ENCODE measurements at places on chromosomes 2 and 18. TPM values are rescaled to one million over a fixed set of nuclear protein-coding genes. Genes with fewer than 3 reads are reported as not detected.

DNA sequence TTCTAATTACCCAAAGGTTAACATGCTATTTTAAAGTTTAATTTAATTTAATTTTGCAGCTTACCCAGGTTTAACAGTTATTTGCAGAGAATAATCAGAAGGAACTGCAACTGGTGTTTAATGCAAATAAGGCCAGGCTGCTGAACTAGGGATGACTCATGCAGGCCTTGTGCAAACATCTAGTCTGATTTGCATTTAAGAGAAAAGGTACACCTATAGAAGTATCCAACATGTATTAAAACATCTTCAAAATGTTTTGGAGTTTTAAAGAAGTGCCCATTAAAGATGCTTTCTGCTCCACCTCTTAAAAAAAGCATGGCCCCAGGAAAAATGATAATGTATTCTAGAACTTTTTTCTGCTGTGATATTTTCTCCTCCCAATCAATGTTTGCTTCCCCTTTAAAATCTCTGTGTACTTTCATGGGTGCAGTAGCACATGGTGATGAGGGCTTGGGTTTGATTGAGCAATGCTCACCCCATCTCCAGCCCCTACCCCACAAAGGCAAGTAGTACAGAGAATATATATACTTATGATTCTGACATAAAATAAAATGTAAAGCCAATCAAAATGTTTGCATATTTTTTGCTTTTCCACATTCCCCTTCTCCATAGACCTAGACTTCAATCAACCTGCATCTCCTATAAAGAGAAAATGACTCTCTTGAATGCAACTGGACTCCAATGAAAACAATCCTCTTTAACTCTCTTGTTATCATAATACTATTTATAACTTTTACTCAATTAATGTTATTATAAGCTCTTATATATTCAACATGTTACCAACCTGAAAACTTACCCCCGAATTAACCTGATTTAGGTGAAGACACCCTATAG lies 54.1 kb downstream of the ATP8B1 start:
- no peak for DNase-seq
- no peak overlapping the region for H3K27ac ChIP-seq
- H3K4me3 ChIP-seq, result no peak overlapping the region
- H3K27me3 ChIP-seq, result no peaks in the 10 kb centered on the region

POTEJ gene
- total RNA-seq, result not detected

- H3K4me1 ChIP-seq, result no peaks in the 10 kb centered on the region
- DNase-seq, result no peak
- no peak overlapping the region for H3K4me3 ChIP-seq
- no peaks in the 10 kb centered on the region for H3K36me3 ChIP-seq
Observed at GRCh38 chr18:41009926-41010325, 945.1 kb upstream of the PIK3C3 start.

DNA sequence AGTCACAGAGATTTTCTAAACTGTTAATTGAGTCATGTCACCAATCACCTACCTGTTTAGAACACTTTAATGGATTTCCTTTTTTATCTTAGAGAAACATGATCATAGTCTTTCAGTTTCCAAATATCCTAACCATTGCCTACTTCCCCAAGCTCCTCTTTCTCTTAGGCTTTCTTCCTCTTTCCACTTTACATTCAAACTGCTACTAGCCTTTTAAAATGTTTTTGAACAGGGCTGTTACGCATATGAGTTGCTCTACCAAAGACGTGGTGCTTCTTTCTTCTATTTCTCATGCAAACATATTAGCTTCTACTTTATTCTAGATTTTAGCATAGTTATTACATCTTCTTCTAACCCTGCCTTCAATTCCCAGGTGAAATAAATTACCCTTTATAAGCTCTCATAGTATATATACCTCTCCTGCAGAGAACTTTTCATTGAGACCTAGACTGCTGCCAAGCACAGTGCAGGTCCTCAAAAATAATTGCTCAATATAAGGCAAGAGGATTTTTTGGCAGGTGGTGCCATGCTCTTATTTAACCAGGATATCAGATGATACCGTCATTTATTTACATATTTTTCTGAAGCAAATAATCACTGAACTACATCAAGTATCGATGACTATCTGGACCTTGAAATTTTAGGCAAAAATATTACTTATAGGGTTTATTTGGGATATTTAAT lies 937.1 kb downstream of the TSN start:
- H3K4me1 ChIP-seq, result no peaks in the 10 kb centered on the region
- H3K4me3 ChIP-seq, result no peak overlapping the region
- H3K27me3 ChIP-seq, result no peaks in the 10 kb centered on the region
- no peak for DNase-seq
- no peaks in the 10 kb centered on the region for H3K36me3 ChIP-seq

DNA sequence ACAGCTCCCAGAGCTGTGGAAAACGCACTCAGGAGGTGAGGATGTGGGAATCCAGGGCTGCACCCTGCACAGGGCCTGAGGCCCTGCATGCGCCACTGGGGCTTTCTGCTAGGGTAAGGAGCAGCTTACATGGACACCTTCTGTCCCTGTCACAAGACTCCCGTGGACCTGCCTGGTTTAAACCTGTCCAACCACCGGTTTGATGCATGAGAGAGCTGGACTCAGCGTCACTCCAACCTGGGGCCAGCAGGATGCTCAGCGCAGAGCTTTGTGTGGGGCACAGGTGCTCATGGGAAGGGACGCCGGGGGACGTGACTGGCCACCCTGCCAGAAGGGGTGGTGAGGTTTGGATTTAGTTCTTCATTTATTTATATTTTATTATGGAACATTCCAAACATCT lies 24.2 kb downstream of the SNORC start:
- no peaks in the 10 kb centered on the region for H3K4me1 ChIP-seq
- H3K27ac ChIP-seq, result no peak overlapping the region
- no peak overlapping the region for H3K4me3 ChIP-seq
- peaks cover 3% of the 10 kb centered on the region for H3K27me3 ChIP-seq
- no peaks in the 10 kb centered on the region for H3K36me3 ChIP-seq
- no peak for DNase-seq

GRCh38 chr18:79801217-79801616 lies 3.5 kb downstream of the KCNG2 start:
- DNase-seq, result no peak
- peaks cover 29% of the 10 kb centered on the region for H3K27me3 ChIP-seq
- H3K36me3 ChIP-seq, result no peaks in the 10 kb centered on the region
- H3K27ac ChIP-seq, result no peak overlapping the region
- H3K4me3 ChIP-seq, result no peak overlapping the region

- no peaks in the 10 kb centered on the region for H3K27me3 ChIP-seq
- H3K4me1 ChIP-seq, result peaks cover 88% of the 10 kb centered on the region
- no peaks in the 10 kb centered on the region for H3K36me3 ChIP-seq
- H3K27ac ChIP-seq, result peak overlapping the region; percentile 99
Observed at GRCh38 chr2:42110641-42111322, 58.4 kb upstream of the EML4 start.

DNA sequence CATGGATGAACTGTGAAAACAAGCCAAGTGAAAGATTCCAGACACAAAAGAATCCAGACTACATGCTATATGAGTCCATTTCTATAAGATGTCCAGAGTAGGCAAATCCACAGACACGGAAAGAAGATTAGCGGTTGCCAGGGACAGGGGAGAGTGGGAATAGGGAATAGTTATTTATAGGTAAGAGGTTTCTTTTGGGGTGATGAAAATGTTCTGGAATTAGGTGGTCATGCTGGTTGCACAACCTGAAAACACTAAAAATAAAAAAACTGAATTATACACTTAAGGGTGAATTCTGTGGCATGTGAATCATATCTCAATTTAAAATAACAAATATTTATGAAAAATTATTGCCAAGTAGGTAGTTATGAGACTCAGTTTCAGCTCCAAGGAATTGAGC lies 168.4 kb downstream of the LTBP1 start:
- H3K27me3 ChIP-seq, result no peaks in the 10 kb centered on the region
- DNase-seq, result no peak
- no peaks in the 10 kb centered on the region for H3K36me3 ChIP-seq

DNA sequence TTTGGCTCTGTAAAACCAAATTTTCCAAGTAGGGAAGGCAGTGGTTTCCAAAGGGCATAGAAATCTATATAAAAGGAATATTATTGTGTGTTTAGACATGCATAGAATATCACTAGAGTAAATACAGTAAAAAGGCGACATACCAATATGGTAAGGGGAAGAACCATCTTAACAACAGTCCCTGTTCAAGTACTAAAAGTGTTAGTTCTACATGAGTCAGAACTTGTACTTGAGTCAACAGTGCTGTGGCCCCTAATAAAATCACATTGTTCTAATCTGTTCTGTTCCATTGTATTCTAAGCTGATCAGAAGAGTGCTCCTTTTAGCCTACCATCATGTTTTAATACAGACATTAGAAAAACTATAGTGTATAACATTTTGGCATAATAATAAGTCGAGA lies 36.1 kb upstream of the TNFRSF11A start:
- no peak overlapping the region for H3K27ac ChIP-seq
- H3K36me3 ChIP-seq, result peaks cover 77% of the 10 kb centered on the region
- no peak overlapping the region for H3K4me3 ChIP-seq
- DNase-seq, result no peak

DNA sequence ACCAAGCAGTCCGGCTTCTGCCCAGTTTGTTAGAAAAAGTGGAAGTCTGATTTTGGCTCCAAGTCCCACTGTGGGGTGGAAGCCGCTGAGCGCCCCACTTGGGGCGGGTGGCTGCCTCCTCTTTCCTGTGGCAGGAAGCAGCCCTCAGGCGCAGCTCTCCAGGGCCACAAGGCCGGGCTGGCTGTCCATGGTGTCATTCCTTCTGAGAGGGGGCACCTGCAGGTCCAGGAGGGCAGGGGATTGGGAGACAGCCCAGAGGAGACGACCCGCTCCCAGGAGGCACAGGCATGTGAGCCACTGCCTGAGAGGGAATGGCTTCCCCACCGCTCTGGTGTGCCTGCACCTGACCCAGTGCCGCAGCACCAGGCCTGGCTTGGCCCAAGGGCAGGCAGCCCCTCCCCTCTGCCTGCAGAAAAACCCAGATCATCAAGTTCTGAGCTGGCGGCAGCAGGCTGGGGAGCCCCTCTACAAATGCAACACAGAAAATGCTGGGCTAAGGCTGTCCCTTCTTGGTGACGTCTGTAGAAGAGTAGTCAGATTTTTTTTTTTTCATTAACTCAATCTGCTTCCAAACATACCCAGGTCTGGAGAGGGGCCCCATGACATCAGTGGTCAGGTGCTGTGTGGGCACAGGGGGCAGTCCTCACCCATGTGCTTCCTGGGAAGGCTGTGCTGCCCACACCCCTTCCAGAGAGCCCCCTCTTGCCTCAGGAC lies 38.4 kb downstream of the HS6ST1 start:
- peak; percentile 9 for DNase-seq
- no peaks in the 10 kb centered on the region for H3K36me3 ChIP-seq
- H3K27ac ChIP-seq, result no peak overlapping the region
- H3K27me3 ChIP-seq, result no peaks in the 10 kb centered on the region
- peaks cover 17% of the 10 kb centered on the region for H3K4me1 ChIP-seq
- H3K4me3 ChIP-seq, result no peak overlapping the region

GRCh38 chr2:60316381-60317033 lies 236.9 kb downstream of the BCL11A start:
- H3K36me3 ChIP-seq, result no peaks in the 10 kb centered on the region
- no peaks in the 10 kb centered on the region for H3K4me1 ChIP-seq
- H3K27ac ChIP-seq, result no peak overlapping the region
- no peak overlapping the region for H3K4me3 ChIP-seq
- no peak for DNase-seq

DNA sequence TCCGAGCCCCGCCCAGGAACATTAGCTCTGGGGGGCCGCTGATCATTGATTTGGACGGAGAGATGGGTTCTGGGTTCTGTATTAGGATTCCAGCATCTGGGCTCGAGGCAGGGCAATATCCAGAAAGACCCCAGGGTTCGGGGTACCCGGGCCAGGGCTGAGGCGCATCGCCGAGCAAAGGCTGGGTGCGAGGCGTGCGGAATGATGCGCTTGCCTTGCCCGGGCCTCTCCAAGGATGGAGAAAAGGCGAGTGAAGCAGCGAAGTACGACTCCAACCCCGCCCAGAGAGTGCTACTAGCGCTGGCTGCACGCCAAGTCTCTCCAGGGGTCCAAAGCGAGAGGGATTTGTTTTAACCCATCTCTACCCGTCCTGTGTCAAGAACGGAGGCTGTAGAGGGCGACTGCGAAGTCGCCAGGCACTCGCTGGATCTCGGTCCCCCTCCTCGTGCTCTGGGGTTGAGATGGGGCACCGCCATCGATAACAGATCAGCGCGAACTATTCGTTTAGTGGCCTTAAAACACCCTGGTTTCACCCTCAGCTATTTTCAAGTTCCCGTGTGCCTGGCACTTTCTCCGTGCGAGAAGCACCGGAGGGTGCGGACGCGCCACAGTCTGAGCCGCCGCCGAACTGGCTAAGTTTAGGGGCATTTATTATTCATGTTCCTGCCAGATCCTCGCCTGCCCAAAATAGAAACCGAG lies 1.9 kb downstream of the ADCYAP1 start:
- H3K27me3 ChIP-seq, result peaks cover 94% of the 10 kb centered on the region
- H3K4me3 ChIP-seq, result peak overlapping the region; percentile 20
- peaks cover 40% of the 10 kb centered on the region for H3K4me1 ChIP-seq
- H3K36me3 ChIP-seq, result no peaks in the 10 kb centered on the region
- H3K27ac ChIP-seq, result no peak overlapping the region
- no peak for DNase-seq

DNA sequence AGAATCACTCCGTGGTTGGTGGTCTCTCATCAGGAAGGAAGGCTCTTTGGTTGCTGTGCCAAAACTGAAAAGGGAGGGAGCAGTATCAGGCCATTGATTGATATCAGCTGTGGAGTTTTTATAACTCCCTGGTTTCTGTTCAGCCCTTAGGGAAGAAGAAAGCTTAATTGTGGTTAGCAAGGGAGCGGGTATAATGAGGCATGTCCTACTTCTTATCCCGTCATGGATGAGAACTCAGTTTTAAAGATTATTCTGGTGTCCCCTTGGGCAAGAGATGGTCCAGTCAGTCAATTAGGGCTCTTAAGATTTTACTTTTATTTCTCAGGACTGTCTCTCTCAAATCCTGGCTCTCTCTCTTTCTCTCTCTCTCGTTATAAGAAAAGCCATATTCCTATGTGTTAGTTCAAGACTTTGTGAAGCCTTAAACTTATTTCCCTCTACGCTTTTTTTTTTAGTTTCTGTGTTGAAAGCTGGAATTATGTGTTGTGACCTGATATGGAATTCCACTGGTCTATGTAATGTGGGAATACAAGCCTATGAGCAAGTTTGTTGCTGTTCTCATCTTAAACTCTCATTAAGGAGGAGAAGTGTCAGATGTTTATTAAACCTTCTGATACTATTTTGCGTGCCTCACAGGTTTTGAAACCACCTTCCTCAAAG lies 514.0 kb upstream of the CDH2 start:
- H3K4me1 ChIP-seq, result no peaks in the 10 kb centered on the region
- no peak for DNase-seq
- H3K27ac ChIP-seq, result no peak overlapping the region
- no peak overlapping the region for H3K4me3 ChIP-seq

SERPINB3 gene
- not detected for total RNA-seq

- H3K36me3 ChIP-seq, result no peaks in the 10 kb centered on the region
- no peak overlapping the region for H3K4me3 ChIP-seq
- no peak for DNase-seq
- H3K27ac ChIP-seq, result no peak overlapping the region
- H3K4me1 ChIP-seq, result no peaks in the 10 kb centered on the region
Observed at GRCh38 chr18:63823516-63824219, 48.5 kb downstream of the SERPINB7 start.
